Activated T-cell treated with anti-CD3 and anti-CD28 coated beads for 4 hours (primary cell): ENCODE measurements at places on chromosomes 12 and 14.

DNA sequence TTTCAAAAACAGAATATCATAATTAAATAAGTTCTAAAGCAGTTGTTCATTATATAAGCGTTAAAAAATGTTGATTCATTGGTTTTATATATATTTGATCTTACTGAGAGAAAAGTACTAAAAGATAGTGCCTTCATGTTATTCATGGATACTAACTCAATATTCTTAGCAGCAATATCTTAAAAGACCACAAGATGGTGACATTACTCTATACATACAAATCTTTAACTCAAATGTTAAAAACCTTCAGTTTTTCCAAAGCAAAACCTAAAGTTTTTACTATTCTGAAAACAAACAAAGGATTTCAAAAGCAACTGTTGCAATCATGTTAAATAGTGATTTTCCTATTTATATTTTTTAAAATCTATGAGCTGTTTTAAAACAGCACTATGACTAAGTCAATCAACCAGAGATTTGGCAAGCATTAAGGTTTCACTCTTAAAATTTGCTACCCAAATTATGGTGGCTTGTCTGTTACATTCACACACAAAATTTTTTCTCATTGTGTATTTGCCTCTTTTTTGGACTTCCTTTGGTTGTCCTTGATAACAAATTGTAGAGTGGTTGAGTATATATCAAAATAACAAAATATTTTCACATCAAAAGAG is 50.1 kb upstream of the RERGL start:
- no peak for DNase-seq

GRCh38 chr12:76083904-76084862 is at the start of gene NAP1L1:
Gene NAP1L1, minus strand, starts transcription at chr12:76084685. Its CDS starts 10,466 bp downstream, at chr12:76074219.
- DNase-seq: peak; percentile 94

DNA sequence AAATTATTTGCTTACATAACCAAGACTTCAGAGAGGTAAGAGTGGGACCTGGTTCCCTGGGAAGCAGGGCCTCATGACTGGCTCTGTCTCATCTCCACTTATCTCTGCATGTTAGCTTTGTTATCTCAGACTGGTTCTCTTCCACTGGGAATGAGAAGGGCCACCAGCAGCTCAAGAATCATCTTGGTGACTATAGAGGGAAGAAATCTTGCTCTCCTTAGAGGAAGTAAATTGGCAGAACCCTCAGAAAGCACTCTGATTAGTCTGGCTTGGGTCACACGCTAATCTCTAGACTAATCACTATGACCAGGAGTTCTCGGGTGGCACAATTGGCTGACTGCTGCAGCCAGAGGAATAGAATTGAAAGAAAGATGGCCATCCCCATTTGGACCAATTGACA is 110.8 kb upstream of the KRAS start:
- DNase-seq: no peak

DNA sequence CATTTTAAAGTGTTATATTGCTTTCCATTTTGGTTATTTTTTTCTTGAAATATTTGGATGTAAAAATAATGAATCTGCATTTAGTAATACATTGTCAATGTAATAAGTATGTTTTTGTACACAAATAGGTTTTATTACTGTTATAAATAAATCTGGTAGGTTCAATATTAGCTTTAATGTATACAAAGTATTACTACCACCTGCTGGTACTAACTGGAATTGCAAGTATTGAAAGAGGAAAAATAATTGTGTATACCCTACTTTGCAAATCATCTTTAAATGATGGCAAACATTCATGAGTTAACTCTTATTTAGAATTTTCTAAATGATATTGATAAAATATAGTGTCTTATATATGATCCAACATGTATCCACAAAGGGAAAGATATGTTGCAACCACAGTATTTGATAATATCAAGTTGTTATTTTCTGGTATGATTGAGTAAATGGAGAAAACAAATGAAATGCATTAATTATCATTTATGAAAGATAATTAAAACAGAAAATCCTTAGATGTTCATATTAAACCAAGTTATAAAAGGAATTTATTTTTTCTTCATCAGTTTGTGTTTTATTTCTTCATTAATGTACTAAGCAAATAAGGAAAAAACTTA is 3.2 kb downstream of the OR4K2 start:
- no peak for DNase-seq

GRCh38 chr12:81956468-81956860 is 197.3 kb upstream of the PPFIA2 start:
- DNase-seq: no peak

- no peak for DNase-seq
Observed at GRCh38 chr12:10158406-10158805, 13.5 kb downstream of the OLR1 start.

DNA sequence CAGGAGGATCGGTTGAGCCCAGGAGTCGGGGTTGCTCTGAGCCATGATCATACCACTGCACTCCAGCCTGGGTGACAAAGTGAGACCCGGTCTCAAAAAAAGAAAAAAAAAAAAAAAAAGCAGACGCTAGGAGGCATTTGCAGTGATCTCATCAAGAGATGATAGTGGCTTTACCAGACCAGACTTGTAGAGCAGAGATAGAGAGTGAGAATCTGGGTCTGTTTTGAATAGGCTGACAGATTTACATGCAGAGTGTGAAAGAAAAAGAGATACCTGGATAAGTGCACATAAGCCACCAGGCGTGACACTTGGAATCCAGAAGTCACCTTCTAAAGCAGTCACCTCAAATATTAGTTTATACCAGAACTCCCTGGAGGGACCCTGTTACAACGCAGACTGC is 21.1 kb upstream of the FLRT2 start:
- no peak for DNase-seq

GRCh38 chr12:39367494-39367893 is 75.4 kb downstream of the KIF21A start:
- DNase-seq: no peak

GRCh38 chr12:81520064-81520945 is 238.8 kb downstream of the PPFIA2 start:
- DNase-seq: no peak

DNA sequence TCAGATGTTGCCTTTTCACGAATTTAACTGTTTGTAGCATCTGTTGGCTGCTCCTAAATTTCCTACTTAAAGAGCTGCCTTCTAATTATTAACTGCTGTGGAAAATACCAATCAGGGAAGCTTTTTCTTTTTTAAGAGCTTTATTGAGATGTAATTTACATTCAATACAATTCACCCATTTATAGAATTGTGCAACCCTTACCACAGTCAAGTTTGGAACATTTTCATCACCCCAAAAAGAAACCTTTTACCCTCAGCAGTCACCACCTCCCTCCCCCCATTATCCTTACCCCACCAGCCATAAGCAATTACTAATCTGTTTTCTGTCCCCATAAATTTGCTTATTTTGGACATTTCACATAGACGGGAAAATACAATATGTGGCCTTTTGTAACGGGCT is 1.4 kb downstream of the PCNX4 start:
- DNase-seq: no peak
